ENCODE measurements at places on chromosomes 12 and 14. TPM values are rescaled to one million over a fixed set of nuclear protein-coding genes. Genes with fewer than 3 reads are reported as not detected.
A peak's percentile ranks its signal among the peaks of the same experiment; 100 is the strongest.

GLT1D1 gene
- polyA plus RNA-seq, result 0.97 TPM

CPNE6 gene
- polyA plus RNA-seq, result not detected

CCDC196 gene
- polyA plus RNA-seq, result not detected

TAS2R8 gene
- polyA plus RNA-seq, result not detected

MYF6 gene
- polyA plus RNA-seq, result 102 TPM

CCDC184 gene
- 1.1 TPM for polyA plus RNA-seq

KRT73 gene
- not detected for polyA plus RNA-seq

AKAP6 gene
- 71.3 TPM for polyA plus RNA-seq

SPIC gene
- not detected for polyA plus RNA-seq

OAS2 gene
- 3.5 TPM for polyA plus RNA-seq

EXOC3L4 gene
- 1.8 TPM for polyA plus RNA-seq

FOXA1 gene
- polyA plus RNA-seq, result 0.13 TPM

DNA sequence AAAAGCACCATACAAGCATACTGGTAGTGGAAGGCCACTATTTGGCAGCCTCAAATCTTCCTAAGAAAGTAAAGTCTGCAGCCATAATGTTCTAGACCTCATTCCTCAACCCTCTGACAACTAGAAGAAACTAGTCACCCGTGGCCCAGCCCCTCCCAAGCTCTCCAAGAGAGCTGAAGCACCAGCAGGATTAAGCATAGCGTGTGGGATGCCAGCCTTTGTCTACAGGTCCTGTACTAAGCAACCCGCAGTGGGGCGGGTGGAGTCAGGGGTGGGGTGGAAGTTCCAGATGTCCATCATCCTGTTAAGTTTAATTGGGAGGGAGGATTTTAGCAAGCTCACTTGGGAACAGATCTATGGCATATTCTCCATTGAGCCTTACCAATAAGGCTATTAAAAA is 14.2 kb downstream of the SLC11A2 start:
- no peak for DNase-seq

DNA sequence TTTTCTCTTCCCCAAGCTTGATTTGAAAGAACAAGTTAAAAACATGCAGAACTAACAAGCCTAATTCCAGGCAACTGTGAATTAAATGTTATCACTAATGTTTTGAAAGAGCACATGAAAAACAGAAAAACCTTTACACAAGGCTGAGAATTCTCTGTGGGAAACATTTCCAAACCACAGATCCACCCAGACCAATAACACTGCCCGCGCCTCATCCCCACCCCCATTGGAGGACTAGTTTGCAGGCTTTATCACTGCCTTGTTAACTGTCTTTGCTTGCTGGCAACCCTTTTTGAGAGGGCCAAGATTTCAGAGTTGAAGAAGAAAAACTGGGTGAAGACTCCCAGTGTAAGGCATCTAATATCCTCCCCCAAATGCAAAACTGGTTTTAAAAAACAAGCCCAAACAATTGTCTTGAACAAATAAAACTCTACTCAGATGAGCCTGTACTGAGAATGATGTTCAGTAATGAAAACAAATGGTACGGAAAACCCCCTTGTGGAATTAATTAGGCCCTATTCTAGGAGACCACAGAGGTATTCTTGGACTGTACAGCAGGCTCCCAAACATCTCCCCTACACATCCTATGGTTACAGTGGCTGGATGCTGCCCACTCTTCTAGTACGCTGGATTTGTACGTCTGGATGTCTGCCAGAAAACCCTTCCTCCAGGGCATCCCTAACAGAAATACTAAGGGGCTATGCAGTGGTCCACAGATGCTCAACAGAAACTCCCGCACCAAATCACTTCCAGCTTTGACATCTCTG is 5.8 kb downstream of the MAX start:
- DNase-seq, result no peak

DNA sequence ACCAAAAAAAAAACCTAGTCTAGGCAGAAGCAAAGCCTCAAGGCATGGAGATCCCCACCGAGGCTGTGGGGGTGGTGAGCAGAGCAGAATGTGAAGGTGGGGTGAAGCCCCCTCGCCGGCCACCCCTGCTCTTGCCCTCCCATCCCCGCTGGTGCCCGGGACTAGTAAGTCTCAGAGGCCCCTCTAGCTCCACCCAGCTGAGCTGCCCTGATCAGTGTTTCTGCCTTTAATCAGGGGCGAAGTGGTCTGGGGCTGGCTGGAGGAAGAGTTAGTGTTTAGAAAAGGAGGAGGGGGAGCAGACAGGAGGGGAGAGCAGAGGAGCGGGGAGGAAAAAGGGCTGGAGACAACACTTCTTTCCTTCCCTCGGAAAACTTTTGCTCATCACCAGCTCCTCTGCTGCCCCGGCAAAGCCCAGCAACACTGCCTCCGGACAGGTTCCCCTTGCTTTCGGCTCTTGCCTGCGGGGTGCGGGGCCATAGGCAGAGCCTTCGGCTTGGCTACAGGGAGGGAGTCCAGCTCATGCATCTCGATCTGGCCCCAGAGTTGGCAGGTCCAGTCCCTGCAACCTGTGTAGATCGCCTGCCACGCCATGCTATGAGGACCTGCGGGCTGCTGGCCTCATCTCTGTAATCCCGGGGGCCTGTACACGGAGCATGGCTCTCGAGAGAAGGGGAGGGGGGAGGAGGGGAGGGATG is 3.4 kb upstream of the DLK1 start:
- DNase-seq, result no peak

DNA sequence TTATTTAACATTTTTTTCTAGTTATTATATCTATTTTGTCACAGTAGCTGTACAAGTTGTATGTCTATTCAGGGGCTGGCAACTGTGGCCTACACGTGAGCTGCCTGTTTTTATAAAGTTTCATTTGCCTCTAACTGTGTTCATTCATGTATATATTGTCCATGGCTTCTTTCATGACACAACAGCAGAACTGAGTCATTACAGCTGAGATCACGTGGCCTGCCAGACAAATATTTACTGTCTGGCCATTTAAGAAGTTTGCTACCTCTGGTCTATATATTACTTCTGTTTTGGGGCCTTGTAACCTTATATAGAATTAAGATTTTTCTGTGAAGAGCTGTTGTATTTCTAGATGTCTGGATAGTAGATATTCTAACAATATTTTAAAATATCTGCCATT is 37.9 kb downstream of the KIAA0586 start:
- no peak for DNase-seq

DNA sequence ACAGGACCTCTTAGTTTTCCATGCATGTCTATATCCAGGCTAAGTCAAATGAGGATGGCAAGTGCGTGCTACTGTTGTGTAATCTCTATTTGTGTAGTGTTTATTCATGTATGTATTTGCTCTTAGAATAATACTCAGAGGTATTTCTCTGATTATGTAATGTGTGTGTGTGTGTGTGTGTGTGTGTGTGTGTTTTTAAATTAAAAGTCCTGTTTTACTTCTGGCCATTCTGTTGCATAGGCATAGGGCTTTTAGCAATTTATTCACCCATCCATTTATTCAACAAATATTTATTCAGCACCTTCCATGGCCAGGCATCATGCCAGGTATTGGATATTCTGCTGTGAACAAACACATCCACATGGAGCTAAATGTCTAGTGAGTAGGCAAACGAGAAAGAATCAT is 63.5 kb downstream of the PELI2 start:
- DNase-seq, result no peak

- no peak for DNase-seq
Observed at GRCh38 chr12:52677126-52677525, 3.1 kb downstream of the KRT1 start.

- DNase-seq, result no peak
Observed at GRCh38 chr14:88960496-88960895, 136.0 kb downstream of the TTC8 start.

GRCh38 chr12:66669541-66669940 is 9.3 kb downstream of the GRIP1 start:
- DNase-seq, result no peak

DNA sequence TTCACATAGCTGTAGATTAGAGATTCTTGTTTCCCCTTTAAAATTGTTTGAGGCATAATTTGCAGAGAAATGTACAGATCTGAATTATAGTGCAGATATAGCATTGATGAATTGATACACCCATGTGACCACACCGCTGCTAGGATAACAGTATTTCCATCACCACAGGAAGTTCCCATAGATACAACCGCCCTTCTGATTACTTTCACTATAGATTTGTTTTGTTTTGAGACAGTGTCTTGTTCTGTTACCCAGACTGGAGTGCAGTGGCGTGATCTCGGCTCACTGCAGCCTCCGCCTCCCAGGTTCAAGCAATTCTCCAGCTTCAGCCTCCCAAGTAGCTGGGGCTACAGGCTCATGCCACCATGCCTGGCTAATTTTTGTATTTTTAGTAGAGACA is 8.8 kb upstream of the ASPG start:
- no peak for DNase-seq

DNA sequence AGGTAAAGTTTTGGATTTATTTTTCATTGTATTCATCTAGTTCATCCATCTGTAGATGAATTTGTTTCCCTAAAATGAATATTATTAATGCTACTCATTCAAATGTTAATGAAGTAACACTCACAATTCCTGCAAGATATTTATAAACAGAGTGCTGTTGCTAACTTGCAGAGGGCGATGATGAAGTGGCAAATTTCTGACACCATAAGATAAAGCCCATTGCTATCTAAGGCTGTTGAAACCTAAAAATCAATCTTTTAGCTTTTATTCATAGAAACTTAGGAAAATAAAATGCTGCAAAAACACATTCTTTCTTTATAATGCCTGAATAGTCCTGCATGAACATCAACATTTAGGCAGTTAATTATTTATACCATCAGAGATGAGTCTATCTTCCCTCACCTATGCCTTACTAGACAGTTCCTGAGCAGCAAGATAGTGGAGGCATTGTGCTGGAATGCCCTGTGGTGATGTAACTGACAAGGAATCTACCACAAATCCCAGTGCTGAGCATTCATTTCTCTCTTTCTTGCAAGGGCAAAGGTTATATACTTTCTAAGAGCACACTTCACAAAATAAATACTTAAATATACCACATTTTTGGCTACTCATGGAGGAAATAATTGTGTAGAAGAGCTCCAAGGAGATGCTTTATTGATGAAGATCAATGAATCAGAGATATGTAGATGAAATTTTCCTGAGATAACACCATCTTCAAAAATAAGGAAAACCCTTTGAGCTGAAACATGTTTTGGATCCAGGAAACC is 57.6 kb downstream of the LMNTD1 start:
- no peak for DNase-seq

- DNase-seq, result peak; percentile 34
Observed at GRCh38 chr14:71400871-71401321, 493.6 kb downstream of the PCNX1 start.

- DNase-seq, result no peak
Observed at GRCh38 chr12:3186546-3187215, 109.5 kb downstream of the TSPAN9 start.

DNA sequence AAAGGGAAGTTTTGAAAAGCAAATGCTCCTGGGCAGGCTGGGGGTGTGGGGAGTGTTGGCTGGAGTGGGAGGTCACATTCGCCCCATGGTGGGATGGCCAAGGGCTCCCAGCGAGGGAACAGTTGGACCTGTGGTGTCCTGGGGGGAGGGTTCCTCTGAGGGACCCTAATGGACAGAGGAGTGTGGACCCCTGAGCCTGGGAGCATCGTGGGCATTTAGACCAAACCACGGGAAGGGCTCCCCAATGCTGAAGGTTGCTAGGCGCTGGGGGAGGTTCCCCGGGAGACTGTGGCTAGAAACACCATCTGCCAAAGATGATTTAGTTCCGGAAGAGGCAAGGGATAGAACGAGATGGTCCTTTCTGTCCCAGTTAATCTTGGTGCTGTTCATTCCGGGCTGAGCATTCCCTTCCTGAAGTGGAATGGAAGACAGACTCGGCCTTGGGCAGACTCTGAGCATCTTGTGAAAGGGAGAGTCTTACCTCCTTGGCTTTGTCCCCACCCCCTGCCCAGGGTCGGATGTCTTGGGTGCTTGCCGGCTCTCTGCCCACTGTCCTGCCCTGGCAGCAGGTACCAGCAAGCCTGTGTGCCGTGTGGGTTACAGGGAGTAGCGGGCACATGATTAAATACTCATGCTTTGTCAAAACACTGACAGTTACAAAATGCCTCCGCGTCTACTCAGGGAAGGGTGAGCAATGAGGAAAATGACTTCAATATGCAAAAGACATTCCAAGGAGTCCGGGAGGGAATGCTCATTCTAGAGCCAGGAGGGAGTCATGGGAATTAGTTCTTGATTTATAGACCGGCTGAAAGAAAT is 215.9 kb downstream of the CACNA1C start:
- DNase-seq, result no peak

DNA sequence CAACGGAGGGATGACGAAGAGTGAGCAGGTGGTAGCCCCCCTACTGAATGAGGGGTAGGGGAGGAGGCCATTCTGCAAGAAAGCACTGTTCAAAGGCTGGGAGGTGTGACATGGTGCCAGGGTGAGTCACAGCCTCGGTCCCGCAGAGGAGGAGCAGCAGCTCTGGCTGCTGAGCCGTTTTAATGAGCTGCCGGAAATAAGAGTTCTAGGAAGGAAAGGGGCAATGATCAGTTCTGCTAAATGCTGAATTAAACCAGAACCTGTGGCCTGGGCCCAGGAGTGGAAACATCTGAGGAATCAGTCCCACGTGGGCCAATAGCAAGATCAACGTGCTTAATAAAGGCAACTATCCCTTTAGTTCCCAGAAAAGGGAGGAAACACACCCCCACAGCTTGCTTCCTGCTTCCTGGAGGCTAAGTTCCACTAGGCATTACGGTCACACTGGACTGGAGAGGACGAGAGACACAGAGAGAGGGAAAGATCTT is 3.6 kb downstream of the ABCD4 start:
- DNase-seq, result peak; percentile 9

- no peak for DNase-seq
Observed at GRCh38 chr12:124809391-124809790, 54.3 kb downstream of the SCARB1 start.

- DNase-seq, result no peak
Observed at GRCh38 chr14:55477680-55478079, 37.3 kb upstream of the TBPL2 start.

GRCh38 chr12:78636231-78636855 is 228.2 kb upstream of the SYT1 start:
- DNase-seq, result no peak

DNA sequence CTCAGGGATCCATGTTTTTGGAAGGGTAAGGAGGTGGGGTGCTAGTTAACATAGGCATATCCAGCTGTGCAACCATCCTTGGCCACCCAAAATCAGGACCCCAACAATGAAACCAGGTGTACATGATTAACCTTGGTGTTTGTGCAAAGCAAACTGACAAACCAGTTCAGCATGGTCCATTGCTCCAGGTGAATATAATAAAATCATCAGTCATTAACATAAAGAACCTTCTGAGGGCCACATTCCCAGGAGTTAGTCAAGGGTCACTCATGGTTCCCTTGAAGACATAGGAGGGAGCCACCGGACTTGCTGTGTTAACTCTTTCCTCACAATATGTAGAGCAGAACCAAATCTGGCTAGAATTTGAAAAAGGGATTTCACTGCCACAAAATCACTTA is 17.8 kb downstream of the SLC38A2 start:
- DNase-seq, result no peak

DNA sequence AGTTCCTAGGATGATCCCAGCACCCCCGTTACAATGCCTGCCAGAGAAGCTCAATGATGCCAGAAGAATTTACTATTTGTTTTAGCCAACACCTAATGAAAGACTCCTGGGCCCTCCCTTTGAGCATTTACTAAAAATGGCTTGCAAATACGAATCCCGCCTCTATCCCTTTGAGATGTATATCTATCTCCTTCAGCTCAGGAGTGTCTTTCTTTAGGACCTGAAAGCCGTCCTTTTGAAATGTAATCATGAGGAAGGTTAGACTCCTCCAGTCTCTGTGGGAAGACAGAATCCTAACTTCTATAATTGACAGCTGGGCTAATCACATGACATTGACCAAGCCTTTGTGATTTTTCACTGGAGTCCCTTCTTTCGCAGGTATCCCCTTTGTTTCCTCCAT is 19.2 kb upstream of the DYNC1H1 start:
- no peak for DNase-seq
